ENCODE measurements at places on chromosomes 5 and 9.
A peak's percentile ranks its signal among the peaks of the same experiment; 100 is the strongest.

- H3K4me3 ChIP-seq: no peak overlapping the region
- no peak overlapping the region for H3K27ac ChIP-seq
- no peaks in the 10 kb centered on the region for H3K27me3 ChIP-seq
- H3K36me3 ChIP-seq: no peaks in the 10 kb centered on the region
- no peaks in the 10 kb centered on the region for H3K4me1 ChIP-seq
Measured at GRCh38 chr5:164345173-164345849, 839.9 kb downstream of the MAT2B start.

GRCh38 chr9:113508111-113508749 is 44.7 kb downstream of the RGS3 start:
- no peak overlapping the region for H3K27ac ChIP-seq
- H3K4me1 ChIP-seq: peaks cover 5% of the 10 kb centered on the region
- H3K36me3 ChIP-seq: peaks cover 12% of the 10 kb centered on the region
- no peaks in the 10 kb centered on the region for H3K27me3 ChIP-seq
- DNase-seq: peak; percentile 32

- no peak overlapping the region for H3K4me3 ChIP-seq
- DNase-seq: no peak
- H3K27ac ChIP-seq: no peak overlapping the region
- H3K4me1 ChIP-seq: peaks cover 13% of the 10 kb centered on the region
Measured at GRCh38 chr5:78626009-78626571, 22.5 kb downstream of the LHFPL2 start.

- H3K36me3 ChIP-seq: no peaks in the 10 kb centered on the region
- no peak overlapping the region for H3K27ac ChIP-seq
- no peaks in the 10 kb centered on the region for H3K27me3 ChIP-seq
- peaks cover 19% of the 10 kb centered on the region for H3K4me1 ChIP-seq
Measured at GRCh38 chr9:91426123-91426745, 2.6 kb upstream of the NFIL3 start.

- H3K4me3 ChIP-seq: no peak overlapping the region
- H3K4me1 ChIP-seq: peaks cover 13% of the 10 kb centered on the region
- no peak for DNase-seq
- no peaks in the 10 kb centered on the region for H3K36me3 ChIP-seq
Measured at GRCh38 chr9:70135176-70135575, 91.5 kb downstream of the MAMDC2 start.

DNA sequence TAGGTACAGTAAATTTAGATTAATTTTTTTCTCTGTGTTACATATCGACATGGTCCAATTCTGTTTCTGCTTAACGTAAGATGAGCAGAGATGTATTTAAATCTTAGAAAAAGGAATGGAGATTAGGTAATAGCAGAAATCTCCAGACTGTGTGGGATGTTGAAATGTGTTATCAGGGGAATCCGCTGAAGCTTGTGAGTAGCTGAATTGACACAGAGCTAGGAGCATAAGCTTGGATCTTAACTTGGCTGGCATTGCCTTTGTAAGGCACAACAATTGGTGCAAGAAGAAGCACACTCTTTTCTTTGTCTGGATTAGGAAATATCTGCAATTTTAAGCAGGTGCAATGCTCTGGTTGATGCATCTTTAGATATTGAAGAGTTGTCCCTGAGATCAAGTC is 53.1 kb downstream of the PLPPR1 start:
- no peak overlapping the region for H3K4me3 ChIP-seq
- no peak for DNase-seq
- H3K27ac ChIP-seq: no peak overlapping the region
- no peaks in the 10 kb centered on the region for H3K36me3 ChIP-seq

DNA sequence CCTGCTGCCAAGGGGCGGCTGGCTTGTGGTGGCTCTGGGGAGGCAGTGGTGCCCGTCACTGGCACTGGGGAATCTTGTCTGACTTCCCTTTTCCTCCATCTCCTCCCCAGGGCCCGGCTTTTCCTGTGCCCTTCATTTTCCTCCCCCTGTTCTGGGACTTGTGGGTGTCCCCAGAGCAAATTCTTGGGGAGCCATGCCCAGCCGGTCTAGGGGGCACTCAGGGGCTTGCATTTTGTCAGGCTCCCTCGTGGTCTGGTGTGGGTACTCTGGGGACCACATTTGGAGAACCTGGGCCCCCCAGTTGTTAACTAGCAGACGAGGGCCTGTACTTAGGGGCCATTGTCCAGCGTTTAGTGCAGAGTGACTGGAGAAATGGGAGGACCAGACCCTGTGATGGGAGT is 105.2 kb upstream of the IER5L start:
- no peak overlapping the region for H3K4me3 ChIP-seq
- H3K36me3 ChIP-seq: no peaks in the 10 kb centered on the region
- peaks cover 5% of the 10 kb centered on the region for H3K4me1 ChIP-seq
- no peaks in the 10 kb centered on the region for H3K27me3 ChIP-seq
- H3K27ac ChIP-seq: no peak overlapping the region
- no peak for DNase-seq

DNA sequence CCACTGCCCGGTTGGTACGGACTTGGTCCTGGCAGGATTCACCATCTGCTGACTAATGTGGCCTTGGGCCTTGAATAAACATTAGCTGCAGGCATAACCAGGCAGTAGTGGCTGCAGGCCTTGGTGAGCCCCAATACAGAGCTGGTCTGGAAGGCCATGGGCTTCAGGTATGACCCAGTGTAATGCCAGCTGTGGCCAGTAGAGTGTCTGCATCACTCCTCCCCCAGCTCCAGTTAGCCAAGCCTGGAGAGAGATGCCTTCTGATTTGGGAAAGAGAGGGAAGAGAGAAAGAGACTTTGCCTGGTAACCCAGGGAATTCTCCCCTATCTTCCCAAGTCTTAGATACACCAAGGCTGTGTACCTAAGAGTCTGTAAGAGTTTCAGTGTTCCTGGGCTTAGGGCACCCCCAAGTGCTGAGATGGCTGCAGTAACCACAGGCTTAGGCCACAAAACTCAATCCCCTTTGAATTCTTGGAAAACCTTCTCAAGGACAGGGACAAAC is 5.6 kb upstream of the C5 start:
- H3K27me3 ChIP-seq: no peaks in the 10 kb centered on the region
- no peaks in the 10 kb centered on the region for H3K4me1 ChIP-seq
- DNase-seq: peak; percentile 44
- no peak overlapping the region for H3K4me3 ChIP-seq
- H3K36me3 ChIP-seq: no peaks in the 10 kb centered on the region
- H3K27ac ChIP-seq: no peak overlapping the region

- no peak overlapping the region for H3K27ac ChIP-seq
- no peak for DNase-seq
- no peaks in the 10 kb centered on the region for H3K36me3 ChIP-seq
- H3K27me3 ChIP-seq: no peaks in the 10 kb centered on the region
Measured at GRCh38 chr9:99876190-99876589, 30.3 kb upstream of the STX17 start.

DNA sequence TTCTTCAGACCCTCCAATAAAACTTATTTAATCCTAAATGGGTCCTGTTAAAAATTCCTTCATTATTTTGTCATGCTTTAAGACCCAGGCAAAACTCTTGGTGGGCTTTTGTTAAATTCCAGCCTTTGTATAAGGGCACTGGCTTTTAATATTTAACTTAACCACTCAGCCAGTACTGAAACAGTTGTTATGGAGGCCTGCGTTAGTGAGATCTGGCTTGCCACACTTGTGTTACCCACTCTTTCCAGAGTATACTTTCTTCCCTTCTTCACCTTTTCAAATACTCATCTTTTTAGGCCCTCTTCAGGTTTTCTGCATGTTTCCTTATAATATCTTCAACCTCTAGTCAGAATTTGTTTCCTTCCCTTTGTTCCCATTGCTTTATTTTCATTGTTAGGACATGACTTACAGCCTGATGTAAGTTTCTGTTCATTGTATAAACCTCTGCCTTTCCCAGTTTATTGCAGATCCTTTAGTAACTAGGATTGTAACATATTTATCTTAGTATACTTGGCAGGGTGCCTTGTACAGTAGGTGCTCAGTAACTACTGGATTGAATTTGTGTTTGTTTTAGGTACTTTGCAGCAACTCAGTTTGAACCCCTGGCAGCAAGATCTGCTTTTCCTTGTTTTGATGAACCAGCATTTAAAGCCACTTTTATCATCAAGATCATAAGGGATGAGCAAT is 48.8 kb downstream of the LNPEP start:
- H3K4me1 ChIP-seq: no peaks in the 10 kb centered on the region
- no peak overlapping the region for H3K27ac ChIP-seq
- DNase-seq: peak; percentile 15

DNA sequence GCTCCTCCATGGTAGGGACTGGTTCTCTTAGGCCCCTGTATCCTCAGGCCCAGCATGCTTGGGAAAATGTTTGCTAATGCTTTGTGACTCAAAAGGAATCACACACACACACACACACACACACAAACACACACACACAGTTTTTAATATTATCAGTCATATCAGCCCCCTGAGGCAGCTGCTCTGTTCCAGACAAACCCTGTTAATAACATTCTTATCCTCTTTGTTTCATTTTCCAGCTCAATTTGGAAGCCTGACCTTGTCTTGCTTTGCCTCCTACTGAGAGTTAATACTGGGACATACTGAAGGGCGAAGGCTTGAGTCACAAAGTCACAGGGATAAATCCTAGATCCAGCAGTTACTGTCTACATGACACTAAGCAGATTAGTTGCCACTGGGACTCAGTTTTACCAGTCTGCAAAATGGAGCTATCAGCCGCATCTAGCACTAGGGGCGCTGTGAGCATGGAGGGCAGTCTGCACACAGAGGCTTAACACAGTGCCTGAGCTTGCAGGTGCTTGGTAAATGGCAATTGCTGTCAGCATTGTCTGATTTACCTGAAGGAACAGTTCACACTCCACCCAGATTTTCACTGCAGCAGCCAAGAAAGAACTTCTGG is 37.1 kb upstream of the KCNMB1 start:
- H3K27ac ChIP-seq: no peak overlapping the region
- H3K4me3 ChIP-seq: no peak overlapping the region
- H3K27me3 ChIP-seq: peaks cover 40% of the 10 kb centered on the region
- no peaks in the 10 kb centered on the region for H3K36me3 ChIP-seq

- H3K36me3 ChIP-seq: no peaks in the 10 kb centered on the region
- H3K4me3 ChIP-seq: no peak overlapping the region
- no peak for DNase-seq
- H3K4me1 ChIP-seq: no peaks in the 10 kb centered on the region
- no peaks in the 10 kb centered on the region for H3K27me3 ChIP-seq
- H3K27ac ChIP-seq: no peak overlapping the region
Measured at GRCh38 chr5:100852988-100853449, 50.1 kb downstream of the ST8SIA4 start.

GRCh38 chr5:156391139-156391538 is 64.2 kb downstream of the SGCD start:
- H3K27ac ChIP-seq: no peak overlapping the region
- H3K36me3 ChIP-seq: no peaks in the 10 kb centered on the region
- no peaks in the 10 kb centered on the region for H3K27me3 ChIP-seq
- no peak overlapping the region for H3K4me3 ChIP-seq
- no peak for DNase-seq
- H3K4me1 ChIP-seq: no peaks in the 10 kb centered on the region

- peaks cover 29% of the 10 kb centered on the region for H3K4me1 ChIP-seq
- H3K27me3 ChIP-seq: no peaks in the 10 kb centered on the region
- H3K27ac ChIP-seq: no peak overlapping the region
- peaks cover 12% of the 10 kb centered on the region for H3K36me3 ChIP-seq
- no peak overlapping the region for H3K4me3 ChIP-seq
- no peak for DNase-seq
Measured at GRCh38 chr9:81585191-81585763, 104.1 kb downstream of the TLE1 start.

- H3K36me3 ChIP-seq: no peaks in the 10 kb centered on the region
- H3K4me3 ChIP-seq: no peak overlapping the region
- H3K27me3 ChIP-seq: no peaks in the 10 kb centered on the region
- no peak overlapping the region for H3K27ac ChIP-seq
Measured at GRCh38 chr5:83405662-83406061, 65.9 kb upstream of the VCAN start.

GRCh38 chr5:128334010-128334716 is 203.9 kb downstream of the FBN2 start:
- no peak overlapping the region for H3K4me3 ChIP-seq
- H3K36me3 ChIP-seq: peaks cover 12% of the 10 kb centered on the region
- no peak for DNase-seq
- H3K4me1 ChIP-seq: no peaks in the 10 kb centered on the region

- H3K27ac ChIP-seq: no peak overlapping the region
- H3K36me3 ChIP-seq: peaks cover 10% of the 10 kb centered on the region
- no peak overlapping the region for H3K4me3 ChIP-seq
- H3K4me1 ChIP-seq: no peaks in the 10 kb centered on the region
- H3K27me3 ChIP-seq: no peaks in the 10 kb centered on the region
- DNase-seq: no peak
Measured at GRCh38 chr5:171246231-171246630, 62.8 kb upstream of the TLX3 start.

DNA sequence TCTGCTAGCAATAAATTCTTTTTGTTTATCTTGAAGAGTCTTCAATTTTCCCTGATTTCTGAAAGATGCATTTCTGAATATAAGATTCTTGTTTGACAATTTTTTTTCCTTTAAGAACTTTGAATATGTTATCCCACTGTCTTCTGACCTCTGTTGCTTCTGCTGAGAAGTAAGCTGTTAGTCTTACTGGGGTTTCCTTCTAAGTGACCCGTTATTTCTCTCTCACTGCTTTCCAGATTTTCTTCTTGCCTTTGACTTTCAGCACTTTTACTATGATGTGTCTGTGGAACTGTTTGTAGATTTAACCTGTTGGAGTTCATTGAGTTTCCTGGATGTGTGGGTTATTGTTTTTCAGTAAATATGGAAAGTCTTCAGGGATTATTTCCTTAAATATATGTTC is 205.3 kb upstream of the NFIL3 start:
- no peak for DNase-seq
- H3K27ac ChIP-seq: no peak overlapping the region
- no peaks in the 10 kb centered on the region for H3K36me3 ChIP-seq

DNA sequence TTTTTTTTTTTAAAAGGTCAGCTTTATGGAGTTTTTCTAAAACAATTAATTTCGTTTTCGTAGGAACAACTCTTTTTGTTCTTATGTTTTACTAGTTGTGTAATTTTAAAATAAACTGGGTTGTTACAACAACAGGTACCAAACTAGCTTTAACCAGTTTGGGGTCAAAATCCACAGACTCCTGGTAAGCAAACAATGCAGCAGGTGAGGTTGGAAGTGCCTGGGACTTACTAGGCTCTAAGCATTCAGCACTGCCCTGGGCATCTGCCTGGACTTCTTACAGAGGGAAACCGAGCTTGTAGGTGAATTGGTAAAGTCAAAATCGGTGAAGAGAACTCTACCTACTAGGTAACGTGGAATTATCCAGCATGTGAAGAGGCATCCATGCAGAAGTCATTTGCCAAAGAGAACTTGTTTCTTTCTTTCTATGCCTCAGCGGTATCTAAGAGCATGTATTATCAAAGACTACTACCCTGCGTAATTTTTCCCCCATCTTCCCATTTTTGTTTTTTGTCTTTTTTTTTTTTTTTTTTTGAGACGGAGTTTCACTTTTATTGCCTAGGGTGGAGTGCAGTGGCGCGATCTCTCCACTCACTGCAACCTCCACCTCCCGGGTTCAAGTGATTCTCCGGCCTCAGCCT is 145.4 kb downstream of the KCTD16 start:
- H3K27me3 ChIP-seq: peaks cover 19% of the 10 kb centered on the region
- no peak for DNase-seq

- no peaks in the 10 kb centered on the region for H3K27me3 ChIP-seq
- DNase-seq: no peak
- no peak overlapping the region for H3K27ac ChIP-seq
- no peaks in the 10 kb centered on the region for H3K4me1 ChIP-seq
Measured at GRCh38 chr9:96524045-96524444, 74.1 kb downstream of the HABP4 start.

- H3K36me3 ChIP-seq: no peaks in the 10 kb centered on the region
- H3K27ac ChIP-seq: no peak overlapping the region
- H3K27me3 ChIP-seq: no peaks in the 10 kb centered on the region
- DNase-seq: no peak
- no peaks in the 10 kb centered on the region for H3K4me1 ChIP-seq
Measured at GRCh38 chr5:59299006-59299405, 594.5 kb downstream of the PDE4D start.
